Stimulated activated CD8-positive, alpha-beta memory T cell treated with anti-CD3 and anti-CD28 coated beads, Interleukin-2, amount 100 ng/mL, for 48 hours (primary cell): ENCODE measurements at places on chromosomes 5 and 9.

DNA sequence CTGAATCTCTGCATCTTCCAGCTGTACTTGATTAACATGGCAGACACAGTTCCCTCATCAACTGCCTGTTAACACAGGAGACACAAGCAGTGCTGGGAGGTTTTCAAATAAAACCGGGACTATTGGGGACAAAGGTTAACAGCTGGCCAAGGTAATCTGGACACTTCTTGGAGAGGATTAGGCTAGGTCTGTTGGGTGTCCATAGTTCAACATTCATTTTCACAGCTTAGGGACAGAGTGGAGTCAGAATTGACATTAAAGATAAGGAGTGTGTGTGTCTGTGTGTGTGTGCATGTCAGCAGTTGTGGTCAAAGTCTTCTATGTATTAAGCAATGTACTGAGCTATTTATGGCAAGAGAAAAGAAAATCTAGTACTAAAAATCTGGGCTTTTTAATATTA, 216.2 kb downstream of the MED10 start:
- no peak for DNase-seq

DNA sequence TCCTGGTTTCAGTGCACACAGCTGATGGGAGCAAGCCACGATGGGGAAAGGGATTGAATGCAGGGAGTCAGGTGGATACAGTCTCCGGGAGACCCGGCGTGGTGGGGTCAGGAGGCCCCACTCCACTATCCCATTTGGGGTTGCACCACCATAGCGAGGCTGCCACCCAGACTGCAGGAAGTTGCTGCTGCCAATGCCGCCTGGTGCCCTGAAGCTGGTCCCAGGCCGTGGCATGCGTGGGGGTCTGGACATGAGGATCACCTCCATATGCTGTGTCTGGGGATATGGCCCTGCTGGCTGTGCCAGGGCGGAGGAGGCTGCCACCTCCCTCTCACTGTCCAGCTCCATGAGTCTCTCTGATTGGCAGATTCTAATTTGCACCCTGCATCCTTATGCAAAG, 45.3 kb downstream of the COL5A1 start:
- no peak for DNase-seq

DNA sequence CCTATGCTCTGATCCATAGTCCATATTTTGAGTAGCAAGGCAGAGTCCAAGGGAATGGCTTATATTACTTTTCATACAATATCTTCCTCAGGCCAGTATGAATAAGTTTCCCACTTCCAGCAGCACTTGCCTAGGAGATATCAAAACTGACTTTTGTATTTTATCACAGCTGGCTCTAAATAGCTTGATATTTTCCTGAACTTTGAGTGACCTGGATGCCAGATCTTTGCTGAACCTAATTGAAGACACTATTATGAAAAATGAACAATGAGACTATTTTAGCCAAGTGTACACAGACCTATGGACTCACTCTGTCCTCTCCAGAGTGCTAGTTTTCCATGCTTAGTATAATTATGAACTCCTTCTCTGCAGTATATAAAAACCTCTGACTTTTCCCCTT, 475.6 kb upstream of the PTGER4 start:
- DNase-seq: no peak

GRCh38 chr5:95728494-95729114, 2.5 kb upstream of the RHOBTB3 start:
- no peak for DNase-seq
